AG10803 (cell line): ENCODE measurements at places on chromosomes 1 and 21.

DNA sequence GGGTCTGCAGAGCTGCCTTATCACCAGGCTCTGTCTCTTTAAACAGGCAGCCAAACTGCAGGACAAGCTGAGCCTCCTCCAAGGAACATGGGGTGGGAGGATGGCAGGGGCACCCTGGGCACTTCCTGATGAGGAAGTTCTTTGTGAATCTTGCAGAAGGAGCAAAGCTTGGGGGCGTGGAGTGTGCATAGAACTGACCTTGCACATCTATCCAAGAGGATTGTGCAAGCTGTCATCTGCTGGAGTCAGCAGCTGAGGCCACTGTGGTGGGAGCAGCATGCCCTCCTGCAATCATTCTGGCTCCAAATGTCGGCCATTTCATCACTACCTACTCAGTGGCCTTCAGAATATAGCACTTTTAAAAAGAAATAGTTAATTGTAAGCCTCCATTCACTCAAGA, 182.2 kb downstream of the AJAP1 start:
- DNase-seq: no peak

GRCh38 chr1:179818260-179818659, 59.3 kb downstream of the TOR1AIP2 start:
- no peak for DNase-seq

DNA sequence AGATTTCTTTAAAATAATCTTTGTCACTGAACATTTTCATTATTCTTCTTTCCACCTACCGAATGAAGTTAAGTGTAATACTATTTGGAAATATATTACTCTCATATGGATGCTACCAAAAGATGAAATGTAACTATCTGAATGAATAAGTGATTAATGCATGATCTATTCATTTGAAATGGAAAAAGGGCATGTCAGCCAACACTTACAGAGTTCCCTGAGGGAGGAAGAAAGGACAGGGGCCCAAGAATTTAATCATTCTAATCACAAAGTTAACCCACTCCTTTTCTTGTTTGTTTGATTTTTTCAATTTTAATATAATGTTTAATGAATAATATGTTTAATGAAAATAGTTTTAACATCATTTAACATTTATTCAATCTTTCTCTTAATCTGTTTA, 129.4 kb downstream of the ZC3H11B start:
- no peak for DNase-seq

DNA sequence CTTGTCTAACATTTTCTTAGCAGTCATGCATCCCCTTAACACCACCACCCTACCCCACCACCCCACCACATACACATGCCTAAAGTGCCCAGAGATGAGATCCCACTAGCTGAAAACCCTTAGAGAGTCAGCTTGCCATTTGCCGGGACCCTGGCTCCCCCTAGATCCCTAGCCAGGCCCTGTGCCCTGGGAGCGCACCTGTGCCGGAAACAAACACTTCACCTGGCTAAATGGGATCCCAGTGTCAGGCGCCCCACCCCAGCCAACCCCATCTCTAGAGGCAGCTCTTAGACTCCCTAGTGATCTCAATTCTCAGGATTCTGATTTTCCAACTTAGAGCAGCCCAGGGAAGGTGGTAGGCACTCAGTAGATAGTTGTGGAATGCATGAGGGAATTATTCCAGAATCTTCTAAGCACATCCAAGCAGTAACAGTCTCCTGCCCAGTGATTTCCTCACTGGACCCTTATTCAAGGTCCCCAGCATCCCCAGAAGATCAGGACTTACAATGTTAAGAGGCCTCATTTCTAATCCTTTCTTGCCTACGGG, 105.2 kb downstream of the LAMC2 start:
- DNase-seq: peak; percentile 38

DNA sequence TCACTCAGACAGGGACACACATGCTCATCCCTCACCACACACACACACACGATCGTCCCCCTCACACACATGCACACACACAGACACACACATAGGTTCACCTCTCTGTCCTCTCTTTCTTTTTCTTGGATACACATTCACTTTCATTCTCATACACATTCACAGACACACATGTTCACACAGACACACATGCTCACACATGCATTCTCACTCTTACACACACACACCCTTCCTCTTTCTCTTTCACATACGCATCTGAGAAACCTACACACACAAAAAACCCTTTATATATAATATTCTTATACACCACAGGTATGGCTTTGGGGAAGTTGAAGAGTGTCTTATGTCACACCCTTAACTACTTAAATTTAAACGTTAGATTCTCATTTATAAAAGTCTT, 248.6 kb upstream of the RUNX1 start:
- DNase-seq: no peak

DNA sequence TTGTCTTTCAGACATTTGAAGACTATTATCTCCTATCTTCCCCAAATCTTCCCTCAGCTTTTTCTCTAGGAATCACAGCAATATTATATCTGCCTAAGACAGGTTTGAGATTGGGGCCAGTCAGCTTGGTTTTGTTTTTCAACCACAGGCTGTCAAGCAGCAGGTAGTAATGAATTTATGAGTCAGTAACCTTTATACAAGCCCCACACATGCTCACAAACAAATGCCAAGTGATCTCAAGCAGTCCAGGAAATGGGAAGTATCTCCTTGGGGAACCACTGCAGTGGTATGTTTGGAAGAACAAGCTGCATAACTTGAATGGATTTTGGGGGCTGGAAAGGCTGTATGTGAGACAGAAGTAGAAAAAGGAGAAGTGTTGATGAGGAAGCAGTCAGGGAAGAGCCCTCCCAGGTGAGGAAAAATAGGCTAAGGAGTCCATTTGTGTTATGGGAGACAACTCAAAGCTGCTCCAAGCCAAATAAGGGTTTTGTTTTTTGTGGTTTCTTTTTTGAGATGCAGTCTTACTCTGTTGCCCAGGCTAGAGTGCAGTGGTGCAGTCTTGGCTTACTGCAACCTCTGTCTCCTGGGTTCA, 2.1 kb downstream of the DHDDS start:
- no peak for DNase-seq

GRCh38 chr1:41799723-41800122, 119.0 kb downstream of the HIVEP3 start:
- DNase-seq: no peak

DNA sequence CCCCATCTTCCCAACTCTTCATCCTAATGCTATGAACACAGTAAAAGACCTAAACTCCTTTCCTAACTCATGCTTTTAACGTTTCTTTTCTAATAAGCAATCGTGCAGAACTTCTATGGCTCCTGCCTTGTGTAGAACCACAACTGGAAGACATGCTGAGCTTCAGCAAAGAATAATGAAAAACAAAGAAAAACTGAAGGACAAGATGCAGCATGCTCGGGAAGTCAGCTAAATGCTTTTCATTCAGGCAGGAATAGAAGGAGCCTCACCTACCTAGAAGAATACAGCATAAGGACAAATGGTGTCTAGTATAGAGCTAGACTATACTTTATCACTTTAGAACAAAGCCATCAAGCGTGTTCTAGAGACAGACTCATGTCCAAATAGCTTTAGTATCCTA, 45.9 kb downstream of the LUZP1 start:
- no peak for DNase-seq

GRCh38 chr1:36851595-36851994, 182.7 kb downstream of the GRIK3 start:
- DNase-seq: no peak

DNA sequence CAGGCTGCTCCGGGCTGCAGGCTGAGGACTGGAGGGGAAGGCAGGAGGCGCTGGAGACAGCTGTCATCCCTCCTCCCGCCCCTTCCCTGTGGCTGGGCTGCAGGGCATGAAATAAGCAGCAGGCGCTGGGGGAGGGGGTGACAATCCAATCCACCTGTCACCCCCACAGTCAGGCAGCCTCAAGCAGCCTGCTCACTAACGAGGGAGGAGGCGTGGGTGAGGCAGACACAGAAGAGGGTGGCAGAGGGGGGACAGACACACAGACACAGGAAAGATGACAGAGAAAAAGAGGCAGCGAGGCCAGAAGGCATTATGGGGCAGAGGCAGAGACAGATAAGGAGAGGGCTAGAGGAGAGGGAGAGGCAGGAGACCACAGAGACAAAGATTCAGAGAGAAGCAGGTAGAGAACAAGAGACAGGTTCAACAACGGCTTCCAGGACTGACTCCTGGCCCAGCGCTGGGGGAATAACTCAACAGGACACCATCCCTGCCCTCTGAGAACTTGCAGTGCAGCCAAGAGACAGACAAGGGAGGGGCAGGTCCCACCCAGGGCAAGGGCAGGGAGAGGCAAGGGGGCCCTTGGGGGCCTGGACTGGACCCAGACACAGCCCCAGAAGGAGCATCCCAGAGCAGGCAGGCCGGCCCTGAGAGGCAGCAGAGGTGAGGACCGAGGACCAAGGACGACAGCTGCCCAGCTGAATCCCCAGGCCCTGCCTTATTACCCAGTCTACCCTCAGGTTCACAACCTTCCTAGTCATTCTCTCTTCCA, 11.2 kb downstream of the MEF2D start:
- no peak for DNase-seq

- DNase-seq: no peak
Measured at GRCh38 chr1:29744684-29745490, 508.6 kb downstream of the PTPRU start.

DNA sequence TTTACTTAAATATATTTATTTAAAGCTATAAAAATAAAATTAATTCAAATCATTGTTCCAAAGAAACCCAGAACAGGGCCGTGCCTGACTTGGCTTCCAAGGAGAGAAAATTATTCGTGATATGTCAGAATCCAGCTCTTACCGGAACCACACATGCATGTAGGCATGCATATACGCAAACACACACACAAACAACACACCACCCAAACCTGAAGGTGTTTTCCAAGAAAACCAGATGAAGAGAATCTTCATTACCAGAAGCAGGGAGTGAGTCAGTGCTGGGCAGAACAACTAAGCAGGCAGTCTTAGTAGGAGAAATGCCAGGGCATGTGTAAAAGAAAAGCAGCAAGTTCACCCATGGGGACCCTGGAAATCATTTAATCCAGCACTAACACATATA, 432.0 kb upstream of the BEND5 start:
- peak; percentile 4 for DNase-seq

DNA sequence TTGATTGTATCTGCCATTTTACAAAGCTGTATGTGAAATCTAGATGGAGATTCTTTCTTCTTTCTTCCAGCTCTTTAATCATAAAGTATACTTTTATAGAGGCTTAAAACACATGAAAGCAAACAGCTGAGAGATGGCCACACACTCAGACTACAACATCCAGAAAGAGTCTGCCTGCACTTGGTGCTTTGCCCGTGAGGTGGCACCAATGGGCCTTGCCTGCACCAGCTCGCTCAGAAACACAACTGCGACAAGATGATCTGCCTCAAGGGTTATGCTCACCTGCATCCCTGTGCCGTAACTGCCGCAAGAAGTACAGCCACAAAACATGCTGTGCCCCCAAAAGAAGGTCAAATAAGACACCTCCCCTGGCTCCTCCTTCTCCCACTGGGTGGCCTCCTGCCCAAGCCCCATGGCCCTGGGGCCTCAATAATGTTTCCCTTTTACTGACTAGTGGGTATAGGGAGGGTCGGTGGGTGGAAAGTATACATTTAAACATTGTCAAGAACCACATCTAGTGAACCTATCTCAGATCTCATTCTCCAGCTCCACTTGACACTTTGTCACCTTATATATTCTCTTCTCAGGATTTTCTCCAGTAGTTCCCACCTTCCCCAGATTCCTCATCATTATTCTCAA, 66.7 kb upstream of the ANGPTL3 start:
- DNase-seq: peak; percentile 39

GRCh38 chr1:62613325-62613727, 16.0 kb downstream of the ANGPTL3 start:
- DNase-seq: no peak

- DNase-seq: no peak
Measured at GRCh38 chr1:44453798-44454349, 48.8 kb downstream of the RNF220 start.

- DNase-seq: no peak
Measured at GRCh38 chr21:42861311-42861847, 18.0 kb downstream of the WDR4 start.

GRCh38 chr1:64745181-64745985, 508 bp downstream of the RAVER2 start:
- DNase-seq: peak; percentile 40

DNA sequence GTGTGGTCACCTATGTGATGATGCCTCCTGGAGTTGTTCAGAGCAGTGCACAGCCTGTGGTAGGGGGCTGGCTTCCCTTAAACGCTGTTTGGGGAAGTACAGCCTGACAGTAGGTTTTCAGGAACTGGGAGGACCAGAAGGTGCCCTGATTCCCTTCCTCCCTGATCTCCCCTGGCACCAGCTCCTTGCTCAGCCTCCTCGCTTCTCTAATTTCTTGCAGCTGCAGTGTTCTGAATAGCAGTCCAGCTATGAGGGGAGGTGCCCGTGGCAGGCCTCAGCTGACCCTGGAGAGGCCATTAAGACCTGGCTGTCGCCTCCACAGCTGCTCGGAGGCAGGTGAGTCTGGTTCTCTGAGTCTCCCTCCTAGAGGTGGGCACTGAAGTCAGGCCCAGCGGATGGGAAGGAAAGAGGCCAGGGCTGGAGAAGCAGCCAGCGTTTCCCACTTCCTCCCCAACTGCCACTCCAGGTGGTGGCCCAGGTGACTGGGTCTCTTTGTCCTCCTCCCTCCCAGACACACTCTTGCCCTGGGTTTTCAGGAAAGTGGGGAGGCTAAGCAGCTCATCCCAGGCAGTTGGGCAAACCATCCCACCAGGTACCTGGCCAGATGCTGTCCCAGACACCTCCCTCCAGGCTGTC, 52.0 kb upstream of the RPL11 start:
- no peak for DNase-seq

DNA sequence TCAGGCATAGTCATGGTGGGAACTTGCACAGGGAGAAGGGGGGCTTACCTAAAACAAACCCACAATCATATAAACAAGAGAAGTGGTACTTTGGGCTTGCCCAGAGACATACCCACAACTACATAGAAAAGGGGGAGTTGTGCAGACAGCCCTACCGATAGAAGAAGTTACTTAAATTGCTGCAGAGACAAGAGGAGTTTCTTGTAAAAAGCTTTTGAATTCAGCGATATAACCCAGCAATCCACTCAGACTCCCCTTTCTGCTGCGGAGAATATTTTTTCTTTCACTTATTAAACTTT, 164.0 kb upstream of the ETV3 start:
- no peak for DNase-seq

DNA sequence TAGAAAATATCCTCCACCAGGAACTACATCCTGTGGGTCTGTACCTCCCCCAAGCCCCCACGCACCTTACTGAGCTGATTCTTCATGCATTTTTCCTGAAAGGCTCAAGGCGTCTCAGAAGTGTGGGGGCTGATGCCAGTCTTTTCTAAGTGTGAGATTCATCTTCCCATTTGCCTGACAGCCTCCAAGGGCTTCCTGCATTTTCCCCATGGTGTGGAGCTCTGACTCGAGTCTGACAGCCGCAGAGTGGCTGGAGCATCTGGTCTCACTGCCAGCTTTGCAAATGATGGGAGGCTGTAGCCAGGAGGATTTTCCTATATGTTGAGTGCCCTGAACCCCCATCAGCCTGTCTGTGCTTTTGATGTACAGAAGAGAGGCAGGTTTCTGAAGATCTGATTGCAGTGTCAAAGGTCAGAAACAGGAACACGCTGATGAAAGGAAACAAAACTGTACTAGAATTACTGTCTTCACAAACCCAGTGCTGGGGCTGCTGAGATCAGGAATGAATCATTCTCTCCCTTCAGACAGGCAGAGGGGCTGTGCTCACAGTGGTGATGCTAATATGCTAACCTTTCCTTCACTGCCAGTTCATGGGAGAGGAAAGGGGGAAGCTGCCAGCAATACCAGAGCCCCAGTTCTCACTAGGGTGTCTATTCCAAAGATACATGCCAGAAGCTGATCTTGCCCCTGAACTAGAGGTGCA, 201.5 kb upstream of the C1orf174 start:
- no peak for DNase-seq
